ENCODE measurements at places on chromosomes 6 and 20.

DNA sequence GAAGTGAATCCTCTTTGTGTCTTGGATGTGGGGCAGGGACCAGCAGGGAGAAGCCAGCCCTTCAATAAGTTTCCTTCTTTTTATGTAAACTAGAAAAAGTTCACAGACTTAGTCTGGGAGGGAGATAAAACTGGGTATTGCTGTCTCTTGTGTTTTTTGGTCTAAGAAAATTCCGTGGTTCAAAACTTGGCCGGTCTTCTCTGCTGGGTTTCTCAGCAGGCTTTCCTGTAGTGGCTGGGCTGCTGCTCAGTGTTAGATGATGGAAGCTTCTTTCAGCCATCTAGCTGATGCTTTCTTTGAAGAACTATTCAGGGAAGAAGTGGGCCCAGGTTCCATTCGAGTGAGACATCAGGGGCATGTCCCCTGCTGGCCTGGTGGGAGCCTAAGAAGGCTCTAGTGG, 70.7 kb upstream of the SCP2D1 start:
- no peak for DNase-seq

DNA sequence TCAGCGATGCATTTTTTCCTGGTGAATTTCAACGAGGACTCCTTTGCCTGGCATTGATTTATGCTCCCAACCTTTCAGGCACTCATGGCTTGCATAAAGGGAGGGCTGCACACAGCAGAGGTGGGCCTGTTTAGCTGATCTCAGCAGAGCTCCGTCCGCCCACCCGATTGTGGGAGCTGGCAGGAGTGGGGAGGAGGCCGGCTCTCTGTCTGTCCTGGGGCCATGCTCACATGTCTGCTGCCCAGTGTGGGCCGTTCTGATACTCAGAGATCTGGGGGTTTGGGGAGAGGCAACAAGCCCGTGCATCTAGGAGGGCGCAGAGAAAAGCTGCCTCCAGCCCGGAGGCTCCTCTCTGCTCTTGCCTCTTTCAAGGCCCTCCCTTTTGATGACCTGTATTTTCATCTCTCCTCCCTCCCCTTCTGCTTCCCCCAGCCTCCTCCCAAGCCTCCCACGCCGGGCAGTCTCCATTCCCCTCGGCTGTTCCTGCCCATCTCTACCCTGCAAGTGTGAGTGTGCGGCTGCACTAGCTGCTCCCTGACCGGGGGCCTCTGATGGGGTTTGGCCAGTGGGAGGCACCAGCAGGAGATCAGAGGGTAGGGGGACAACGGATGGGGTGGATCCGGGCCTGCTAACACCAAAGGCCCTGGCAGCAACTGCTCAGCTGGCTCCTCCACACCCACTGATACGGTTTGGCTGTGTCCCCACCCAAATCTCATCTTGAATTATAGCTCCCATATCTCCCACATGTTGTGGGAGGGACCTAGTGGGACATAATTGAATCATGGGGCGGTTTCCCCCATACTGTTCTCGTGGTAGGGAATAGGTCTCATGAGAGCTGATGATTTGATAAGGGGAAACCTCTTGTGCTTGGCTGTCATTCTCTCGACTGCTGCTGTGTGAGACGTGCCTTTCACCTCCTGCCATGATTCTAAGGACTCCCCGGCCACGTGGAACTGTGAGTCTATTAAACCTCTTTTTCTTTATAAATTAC, 39.6 kb upstream of the MLN start:
- no peak for DNase-seq

DNA sequence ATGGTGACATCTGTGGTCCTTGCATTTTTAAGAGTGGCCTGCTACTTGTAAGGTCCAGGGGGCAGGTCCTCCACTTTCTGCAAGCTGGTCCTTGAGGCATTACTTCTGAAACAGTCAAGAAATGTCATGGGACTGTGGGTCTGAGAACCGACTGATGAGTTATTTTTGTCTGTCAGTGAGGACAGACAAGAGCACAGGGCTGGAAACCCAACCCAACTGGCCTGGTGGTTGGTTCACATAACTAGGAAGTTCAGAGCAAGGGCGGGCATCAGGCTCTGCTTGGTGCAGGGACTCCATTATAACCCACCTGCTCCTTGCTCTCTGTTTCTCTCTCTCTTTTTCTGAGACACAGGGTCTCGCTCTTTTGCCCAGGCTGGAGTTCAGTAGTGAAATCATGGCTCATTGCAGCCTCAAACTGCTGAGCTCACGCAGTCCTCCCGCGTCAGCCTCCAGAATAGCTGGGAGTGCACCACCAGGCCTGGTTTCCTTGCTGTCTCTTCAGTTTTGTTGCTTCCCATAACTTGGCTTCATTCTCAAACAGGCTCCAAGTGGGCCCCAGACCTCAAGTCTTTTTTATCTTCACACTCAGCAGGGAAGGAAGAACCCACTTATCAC, 9.2 kb downstream of the CST3 start:
- DNase-seq, result no peak

DNA sequence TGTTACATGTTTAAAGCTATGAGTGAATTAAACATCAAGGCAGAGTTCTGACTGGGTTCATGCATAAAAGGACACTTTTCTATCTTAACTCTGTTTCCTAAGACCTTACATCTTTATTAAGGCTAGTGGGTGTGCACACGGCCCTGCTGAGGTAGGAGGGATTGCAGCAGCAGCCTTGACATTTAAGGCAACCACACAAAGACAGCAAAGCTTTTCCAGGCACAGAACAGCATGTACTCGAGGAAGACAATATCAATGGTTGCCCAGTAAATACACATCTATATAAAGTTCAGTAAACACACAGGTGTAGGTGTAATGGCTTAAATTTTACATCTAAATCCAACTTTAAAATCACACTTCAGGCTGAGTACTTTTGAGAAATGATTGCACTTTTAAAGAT, 79.8 kb upstream of the LOC128125822 start:
- DNase-seq, result no peak

DNA sequence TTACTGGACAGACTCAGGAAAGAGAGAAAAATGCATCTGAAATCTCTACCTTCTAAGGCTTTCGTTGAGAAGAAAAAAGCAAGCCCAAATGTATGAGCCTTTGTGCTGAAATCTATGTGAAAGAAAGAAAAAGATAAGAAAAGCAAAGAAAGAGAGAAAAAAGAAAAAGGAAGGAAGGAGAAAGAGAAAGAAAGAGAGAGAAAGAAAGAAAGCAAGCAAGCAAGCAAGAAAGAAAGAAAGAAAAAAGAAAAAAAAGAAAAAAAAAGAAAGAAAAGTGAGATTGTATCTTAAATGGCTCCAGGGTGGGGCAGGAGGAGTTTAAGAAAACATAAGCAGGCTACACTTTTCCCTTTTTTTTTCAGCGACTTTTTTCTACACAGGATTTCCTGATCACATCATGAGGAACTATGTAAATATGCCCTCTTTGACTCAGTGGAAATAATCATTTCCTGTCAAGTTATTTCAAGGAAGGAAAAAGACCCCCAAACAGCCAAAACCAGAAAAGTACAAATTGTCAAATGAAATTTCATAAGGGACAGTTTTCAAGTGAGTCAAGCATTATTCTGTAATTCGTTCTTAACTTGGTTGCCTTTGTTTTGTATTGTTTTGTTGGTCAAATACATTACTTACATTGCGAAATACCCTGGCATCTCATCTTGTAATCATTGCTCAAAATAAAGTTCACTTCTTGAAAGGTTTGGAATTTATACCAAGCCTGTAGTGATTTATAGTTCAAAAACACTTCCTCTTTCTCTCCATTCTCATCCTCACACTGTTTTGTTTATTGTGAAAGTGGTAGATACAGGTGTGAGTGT, 79.5 kb upstream of the RNF217 start:
- DNase-seq, result no peak

GRCh38 chr20:39253051-39253755, 291.1 kb downstream of the DHX35 start:
- no peak for DNase-seq

DNA sequence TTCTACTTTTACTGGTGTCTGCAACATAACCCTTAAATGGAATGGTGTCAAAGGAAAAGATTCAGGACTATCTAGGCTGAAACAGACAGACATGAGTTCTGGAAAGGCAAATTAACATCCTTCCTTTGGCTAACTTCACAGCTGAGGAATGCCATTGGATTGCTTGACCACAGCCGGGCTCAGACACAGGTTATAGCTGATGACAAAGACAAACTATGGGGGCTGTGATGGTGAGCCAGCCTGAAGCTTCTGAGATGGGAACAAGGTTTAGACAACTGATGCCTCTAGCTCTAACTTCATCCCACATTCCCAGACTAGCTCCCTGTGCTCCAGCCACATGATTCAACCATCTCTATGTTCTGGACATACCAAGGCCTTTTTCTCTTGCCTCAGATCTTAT, 15.3 kb downstream of the POLR1C start:
- no peak for DNase-seq

DNA sequence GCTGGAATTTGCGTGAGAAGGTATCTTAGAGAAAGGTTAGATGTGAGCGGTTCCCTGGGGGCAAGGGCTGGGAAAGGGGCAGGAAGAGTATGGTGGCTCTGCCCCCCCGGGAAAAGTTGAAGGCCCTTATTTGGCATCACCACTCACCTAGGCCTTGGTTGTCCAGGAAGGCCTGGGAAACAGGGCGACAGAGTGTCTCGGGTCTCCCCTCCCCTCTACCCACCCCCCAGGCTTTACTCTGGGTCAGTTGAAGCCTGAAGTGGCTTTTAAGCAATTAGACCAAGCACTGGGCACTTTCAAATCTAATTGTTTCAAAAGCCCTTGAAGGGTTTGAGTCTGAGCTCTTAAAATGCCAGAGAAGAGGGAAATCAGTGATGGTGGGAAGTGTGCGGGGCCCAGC, 30.2 kb upstream of the FOXP4 start:
- DNase-seq, result no peak

GRCh38 chr6:14645841-14646240, 528.3 kb downstream of the CD83 start:
- no peak for DNase-seq

- DNase-seq, result no peak
These were observed 395.4 kb upstream of the SOX4 start for GRCh38 chr6:21198032-21198640.

DNA sequence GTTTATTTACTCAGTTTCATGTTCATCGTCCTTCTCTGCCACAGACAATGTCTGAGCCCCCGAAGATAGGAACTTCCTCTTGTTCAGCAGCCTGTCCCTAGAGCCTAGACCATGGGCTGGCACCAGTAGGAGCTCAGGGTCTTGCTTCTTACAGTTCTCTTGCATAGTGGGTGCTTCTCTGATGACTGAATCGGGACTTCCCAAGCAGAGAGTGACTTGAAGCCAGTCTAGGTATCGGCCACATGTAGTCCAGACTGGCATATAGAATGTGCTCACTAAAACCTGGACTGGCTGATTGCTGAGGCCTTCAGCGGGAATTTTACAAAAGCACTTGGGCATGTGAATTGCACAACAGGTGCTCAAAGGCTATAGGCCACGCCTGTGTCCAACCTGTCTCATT, 52.0 kb downstream of the PRDM1 start:
- no peak for DNase-seq

DNA sequence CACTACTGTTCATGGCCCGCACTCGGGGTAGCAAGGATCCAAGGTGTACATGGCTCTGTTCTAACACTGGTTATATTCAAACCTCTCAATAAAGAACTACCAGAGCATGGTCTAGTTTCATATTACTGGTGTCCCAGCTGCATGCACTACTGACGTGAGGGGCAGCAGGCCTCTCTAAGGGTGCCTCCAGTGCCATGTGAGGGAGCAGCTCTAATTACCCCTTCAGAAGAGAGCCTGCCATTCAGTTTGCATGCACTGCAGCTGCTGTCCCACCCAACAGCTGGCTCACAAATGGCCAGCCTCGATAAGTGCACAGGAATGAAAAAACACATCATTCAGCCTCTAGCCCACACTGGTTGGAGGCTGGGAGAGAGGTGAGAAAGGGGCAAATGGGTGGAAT, 85.2 kb downstream of the SMLR1 start:
- no peak for DNase-seq

DNA sequence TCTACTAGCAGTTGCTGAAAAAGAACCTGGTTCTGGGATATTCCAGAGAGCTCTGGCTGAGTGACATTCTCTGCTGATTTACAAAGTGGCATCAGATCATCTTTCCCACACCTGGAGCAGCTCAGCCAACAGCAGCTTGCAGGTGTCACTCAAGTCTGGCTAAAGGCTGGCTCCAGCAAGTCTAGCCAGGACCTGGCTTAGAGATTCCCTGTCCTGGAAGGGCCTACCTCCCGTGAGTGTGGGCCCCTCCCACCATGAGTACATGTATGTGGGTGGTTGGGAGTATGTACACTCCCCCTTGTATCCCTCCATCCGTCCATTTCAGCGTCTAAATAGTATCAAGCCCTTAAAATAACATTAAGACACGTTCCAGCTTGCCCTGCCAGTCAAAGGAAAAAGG, 539.3 kb upstream of the ID4 start:
- DNase-seq, result no peak

DNA sequence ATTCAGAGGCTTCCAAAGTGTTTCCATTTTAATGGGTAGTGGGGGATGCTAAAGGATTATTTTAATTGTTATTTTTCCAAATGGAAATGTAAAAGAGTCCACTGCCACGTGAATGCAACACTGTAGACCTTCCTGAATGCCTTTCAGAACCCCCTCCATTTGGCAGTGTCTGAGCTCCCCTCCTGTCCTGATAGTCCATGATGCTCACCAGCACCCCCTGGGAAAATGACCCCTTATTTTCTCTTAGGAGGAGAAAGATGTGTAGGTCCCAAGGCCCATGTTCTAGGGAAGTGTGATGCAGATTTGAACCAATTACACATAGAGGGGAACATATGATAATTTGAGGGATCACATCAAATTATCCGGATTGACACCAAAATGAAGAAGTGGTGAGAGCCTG, 46.8 kb upstream of the SH3BGRL2 start:
- DNase-seq, result no peak

DNA sequence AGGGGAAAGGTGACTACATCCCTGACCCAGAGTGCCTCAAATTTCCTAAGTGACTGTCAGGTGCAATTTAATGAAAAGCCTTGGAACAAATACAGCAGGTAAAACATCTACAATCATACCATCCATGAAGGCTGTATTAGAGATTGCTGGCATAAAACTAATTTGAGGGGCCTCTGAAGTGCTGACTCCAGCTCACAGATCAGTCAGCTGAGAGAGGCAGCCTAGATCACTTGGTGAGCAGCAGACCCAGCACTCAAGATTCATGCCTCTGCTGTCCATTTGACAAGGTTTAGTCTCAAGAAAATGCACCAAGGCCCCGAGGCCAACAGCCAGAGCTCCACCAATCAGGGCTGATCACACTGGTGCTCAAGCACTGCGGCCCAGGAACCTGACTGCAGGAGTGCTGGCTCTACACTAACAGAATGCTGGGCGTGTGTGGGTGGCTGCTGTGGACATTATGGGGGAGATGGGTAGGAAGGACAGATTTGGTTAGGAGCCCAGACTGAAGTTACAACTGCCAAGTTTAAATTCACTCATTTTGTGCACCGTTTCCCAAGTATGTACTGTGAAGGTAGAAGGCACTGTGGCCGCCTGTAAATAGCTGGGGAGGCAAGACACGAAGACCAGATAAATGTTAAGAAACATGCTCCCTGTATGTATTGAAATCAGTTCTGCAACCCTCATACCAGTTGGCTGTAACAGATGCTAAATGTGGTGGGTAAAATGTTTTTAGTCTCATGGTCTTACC, 28.2 kb downstream of the SNX5 start:
- no peak for DNase-seq

- peak; percentile 14 for DNase-seq
These were observed 66.7 kb upstream of the TIAM2 start for GRCh38 chr6:154928325-154928922.

Data from stimulated activated CD8-positive, alpha-beta memory T cell treated with anti-CD3 and anti-CD28 coated beads, Interleukin-2, amount 100 ng/mL, for 1 hour (primary cell).